ENCODE measurements at places on chromosomes 4 and X.

DNA sequence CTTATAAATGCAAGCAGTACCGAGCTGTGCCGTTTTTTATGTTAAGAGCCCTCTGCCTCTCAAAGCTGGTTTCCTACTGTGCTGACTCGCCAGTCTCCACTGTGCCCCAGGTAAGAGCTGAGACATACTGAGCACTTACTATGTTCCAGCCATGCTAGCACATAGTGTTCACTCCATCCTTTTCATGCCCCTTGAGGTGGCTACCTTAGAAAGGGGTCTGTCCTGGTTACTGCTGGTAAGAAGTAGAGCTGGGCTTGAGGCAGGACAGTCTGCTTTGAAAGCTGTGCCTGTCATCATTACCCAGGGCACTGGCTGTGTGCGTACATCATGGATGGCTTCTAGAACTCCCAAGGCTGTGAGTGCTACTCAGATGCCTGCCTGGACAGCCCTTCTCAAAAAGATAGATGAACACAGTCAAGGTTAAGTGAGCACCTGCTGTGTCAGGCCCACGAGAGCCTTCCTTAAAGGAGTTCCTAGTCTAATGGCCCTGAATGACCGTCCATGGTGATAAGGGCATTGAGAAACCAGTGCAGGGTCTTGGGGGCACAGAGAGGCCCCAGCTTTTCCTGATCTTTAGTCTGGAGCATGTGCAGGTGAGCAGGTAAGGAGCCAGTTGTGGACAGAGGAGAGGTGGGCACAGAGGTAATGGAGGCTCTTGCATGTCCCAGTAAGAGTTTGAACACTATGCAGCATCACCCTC lies 1.6 kb downstream of the STK32B start:
- no peak for DNase-seq

GRCh38 chr4:111028795-111029194 lies 405.9 kb upstream of the PITX2 start:
- DNase-seq: no peak

DNA sequence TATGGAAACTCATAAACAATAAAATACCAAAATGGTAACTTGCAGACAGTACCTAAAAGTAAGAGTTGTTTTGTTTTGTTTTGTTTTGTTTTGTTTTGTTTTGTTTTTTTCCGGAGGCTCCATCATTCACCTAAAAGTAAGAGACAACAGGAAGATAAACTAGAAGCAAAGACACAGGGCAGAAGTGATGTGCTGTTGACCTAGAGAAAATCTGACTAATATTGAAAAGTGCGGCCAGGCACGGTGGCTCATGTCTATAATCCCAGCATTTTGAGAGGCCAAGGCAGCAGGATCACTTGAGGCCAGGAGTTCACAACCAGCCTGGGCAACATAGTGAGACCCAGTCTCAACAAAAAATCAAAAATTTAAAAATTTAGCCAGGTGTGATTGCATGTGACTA lies 5.6 kb upstream of the CENPC start:
- no peak for DNase-seq

DNA sequence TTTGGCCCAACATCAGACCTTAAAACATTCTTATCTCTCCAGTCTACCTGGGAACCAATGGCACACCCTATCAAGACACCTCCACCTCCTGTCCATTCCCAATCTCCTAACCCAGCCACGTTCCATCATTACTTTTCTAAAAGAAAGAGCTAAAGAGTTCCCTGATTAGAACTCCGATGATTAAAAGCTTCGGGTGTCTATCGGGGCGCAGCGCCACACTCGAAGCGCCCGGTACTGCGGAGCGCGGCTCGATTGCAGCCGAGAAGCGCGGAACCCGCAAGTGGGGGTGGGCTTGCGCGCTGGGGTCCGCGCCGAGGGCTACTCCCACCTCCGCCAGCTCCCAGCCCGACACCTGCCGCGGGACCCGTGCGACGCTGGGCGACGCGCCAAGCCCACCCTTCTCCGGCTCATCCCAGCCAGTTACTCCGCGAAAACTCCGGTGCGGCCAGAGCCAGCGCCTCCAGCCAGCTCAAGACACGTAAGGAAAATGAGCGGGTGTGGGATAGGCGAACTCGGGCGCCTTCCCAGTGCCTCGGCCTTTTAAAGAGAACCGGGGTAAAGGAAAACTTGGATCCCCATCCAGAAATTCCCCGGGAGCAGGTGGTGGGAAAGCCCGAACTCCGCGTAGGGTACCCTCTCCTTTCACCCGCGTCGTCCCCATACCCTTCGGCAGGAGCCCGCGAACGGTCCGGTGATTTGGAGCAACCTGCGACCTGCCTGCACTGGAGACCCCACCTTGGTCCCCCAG lies 593 bp downstream of the NPY1R start:
- DNase-seq: no peak

DNA sequence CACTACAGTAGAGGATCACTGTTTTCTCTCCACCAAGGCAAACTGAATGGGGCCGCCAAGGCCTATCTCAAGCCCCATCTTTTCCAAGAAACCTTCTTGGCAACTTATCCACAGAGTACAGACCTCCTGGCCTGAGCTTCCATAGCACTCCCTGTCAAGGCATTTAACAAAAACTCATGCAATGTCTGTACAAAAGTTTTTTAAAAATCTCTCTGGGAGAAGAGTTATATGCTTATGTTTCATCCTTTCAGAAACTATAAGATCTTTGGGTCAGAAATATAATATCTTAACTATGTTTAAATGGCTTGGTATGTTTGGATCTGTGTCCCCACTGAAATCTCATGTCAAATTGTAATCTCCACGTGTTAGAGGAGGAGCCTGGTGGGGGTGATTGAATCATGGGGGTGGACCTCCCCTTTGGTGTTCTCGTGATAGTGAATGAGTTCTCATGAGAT lies 13.6 kb downstream of the ADAMTS3 start:
- DNase-seq: no peak

DNA sequence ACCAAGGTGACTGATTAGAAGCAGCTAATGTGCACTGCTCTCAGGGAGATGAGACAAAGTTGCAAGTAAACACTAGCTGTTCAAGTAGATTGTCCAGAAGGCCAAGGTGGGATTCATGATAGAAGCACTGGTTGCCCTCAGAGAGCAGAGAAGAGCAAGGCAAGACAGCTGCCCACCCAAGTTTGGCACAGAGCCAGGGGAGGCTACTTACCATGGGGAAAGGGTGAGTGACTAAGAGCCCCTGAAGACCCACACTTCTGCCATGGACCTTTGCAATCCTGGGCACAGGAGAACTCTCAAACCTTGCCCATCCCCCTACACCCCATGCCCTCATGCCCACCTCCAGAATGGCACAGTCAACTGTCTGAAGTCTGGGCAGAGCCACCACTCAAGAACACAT lies 68.3 kb downstream of the SPIN4 start:
- no peak for DNase-seq

DNA sequence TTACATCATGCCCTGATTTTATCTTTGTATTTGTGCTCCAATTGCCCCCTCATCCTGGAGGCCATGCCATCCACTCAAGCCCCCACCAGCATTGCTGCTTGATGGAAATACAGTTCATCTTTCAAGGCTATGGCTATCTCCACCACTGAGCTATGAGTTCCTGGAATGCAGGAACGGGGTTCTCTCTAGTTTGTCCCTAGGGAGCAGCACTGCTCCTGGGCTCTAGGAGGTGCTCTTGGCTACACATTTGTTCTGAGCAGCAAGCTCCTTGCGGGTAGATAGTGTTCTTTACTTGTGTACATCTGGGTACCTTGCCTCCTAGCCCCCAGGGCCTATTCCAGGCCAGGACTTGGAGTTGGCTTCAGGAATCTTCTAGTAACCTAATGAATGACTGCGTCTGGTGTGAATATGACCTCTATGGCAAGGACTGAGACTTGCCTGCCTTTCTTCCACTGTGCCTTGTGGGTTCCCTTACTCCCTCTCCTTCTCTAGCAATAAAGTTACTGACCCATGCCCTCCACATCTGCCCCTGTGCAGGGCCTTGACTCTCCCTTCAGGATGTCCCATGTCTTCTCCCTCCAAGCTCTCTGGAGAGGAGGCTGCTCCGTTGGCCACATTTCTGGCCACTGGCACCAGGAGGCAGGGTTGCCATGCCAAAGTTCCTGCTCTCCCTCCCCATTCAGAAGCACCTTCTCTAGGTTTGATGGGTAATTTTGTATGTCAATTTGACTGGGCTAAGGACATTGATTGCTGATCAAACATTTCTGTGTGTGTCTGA lies 7.6 kb downstream of the CITED1 start:
- DNase-seq: no peak

DNA sequence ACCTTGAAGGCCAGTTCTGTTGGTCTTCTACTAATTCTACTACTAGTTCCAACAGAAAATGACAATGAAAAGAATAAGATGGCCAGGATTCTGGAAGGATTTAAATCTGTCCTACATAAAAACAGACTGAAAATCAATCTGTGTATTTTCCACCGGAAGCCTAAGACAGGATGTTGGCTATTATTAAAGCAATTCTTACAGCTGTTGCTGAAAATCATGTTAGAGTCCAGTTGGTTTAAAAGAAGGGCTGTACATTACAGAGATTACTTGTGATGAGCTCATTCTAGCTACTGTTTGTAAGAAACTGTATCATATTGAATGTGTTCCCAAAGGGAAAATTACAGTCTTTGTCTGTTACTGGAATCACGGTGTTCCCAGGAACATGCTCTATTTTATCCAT lies 54.8 kb upstream of the MAGEB16 start:
- no peak for DNase-seq

GRCh38 chr4:119510395-119511149 lies 118.0 kb downstream of the PDE5A start:
- DNase-seq: no peak

- DNase-seq: no peak
Observed at GRCh38 chr4:111136438-111136837, 513.6 kb upstream of the PITX2 start.

DNA sequence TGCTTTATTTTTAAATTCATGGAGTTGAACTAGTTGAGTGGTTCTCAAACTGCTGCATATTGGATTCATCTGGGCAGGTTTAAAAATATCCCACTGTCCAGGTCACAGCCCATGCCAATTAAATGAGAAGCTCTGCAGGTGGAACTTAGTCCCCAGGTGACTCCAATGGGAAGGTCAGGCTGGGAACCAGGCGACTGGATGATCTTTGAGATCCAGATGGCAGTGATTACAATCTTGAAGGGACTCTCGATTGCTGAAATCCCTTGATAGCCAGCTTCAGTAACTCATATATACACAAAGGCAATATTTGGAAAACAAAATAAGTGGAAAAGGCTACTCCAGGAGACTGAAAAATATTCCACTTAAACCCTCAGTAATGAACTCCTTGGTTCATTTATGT lies 8.1 kb downstream of the ADH1A start:
- DNase-seq: no peak

- no peak for DNase-seq
Observed at GRCh38 chrX:53442322-53442631, 8.1 kb upstream of the HSD17B10 start.

DNA sequence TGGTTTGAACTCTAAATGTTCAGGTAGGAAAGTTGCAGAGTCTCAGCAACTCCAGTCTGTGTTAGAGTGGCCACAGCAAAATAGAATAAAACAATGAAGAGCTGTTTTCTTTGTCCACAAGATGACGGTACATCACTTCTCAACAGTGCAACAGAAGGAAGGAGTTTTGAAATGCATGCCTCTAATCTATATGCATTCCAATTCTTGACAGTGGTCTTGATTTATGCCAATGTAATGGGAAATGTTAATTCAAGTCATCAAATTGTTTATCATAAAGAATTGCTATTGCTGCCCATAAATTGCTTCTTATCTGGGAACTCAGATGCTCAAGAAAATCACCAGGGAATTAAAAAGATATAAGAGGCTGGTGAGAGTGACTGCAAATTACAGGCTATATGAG lies 195.5 kb upstream of the PRPS2 start:
- no peak for DNase-seq

DNA sequence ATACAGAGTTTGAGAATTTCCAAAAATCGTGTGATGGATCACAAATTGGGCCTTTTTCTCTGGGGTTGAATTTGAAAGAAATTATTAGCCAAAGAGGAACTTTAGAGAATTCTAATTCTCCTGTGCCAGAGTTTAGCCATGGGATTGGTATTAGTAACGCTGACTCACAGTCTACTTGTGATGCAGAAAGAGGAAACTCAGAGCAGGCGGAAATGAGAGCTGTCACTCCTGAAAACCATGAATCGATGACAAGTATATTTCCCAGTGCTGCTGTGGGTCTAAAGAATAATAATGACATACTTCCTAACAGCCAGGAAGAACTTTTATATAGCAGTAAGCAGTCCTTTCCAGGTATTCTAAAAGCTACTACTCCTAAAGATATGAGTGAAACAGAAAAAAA lies 64.9 kb downstream of the N4BP2 start:
- no peak for DNase-seq

DNA sequence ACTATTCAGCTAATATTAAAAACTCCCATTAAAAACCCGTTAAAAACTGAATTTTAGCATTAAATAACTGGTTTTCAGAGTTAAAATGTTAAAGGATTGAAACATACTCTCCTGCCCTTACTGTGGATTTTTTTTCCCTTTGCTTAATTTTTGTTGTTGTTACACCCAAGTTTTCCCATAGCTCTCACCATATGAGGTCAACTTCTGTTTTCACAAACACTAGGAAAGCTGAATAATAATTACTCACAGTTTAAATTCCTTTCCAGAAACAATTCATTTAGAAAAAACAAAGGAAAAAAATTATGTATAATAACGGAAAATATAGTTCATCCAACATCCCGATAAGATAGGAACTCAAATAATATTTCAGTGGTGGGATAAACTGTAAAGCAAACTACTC lies 129.0 kb downstream of the PPP3CA start:
- DNase-seq: no peak

DNA sequence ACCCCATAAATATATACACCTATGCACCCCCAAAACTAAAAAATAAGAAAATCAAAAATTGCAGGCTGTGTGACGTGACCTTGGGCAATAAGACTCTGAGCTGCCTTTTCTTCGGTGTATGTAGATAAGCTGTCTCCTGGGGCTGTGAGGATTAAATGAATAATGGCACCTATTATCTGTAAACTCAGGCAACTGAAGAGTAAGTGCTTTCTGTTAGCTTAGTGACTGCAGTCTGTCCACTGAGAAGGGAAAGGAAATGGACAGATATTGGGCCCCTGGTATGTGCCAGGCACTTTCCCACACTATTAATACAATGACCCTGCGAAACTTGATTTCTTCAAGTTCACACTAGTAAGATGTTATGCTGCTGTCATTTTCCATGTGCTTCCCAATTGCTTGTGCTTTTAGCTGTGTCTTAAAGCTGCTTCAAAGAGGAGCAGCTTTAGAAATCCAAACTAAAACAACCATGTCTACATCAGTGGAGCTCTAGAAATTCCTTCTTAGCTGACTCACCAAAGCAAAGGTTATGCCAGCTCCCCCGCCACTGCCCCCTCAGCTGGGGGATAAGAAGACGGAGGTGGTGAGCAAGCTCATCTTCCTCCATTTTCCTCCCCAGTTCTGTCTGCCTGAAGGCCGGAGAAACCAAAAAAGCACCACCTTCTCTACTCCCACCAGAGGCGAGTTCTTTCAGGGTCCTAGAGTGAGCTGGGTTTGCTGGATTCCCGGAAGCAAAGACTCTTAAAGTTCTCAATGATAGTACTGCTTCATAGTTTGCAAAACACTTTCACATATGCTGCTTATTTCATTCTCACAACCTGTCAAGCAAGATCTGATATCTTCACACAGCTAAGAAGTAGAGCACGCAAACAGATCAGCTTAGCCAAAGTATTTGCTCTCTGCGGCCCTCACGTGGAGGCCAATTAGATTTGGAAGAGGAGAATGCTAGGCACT lies 8.8 kb upstream of the DGAT2L6 start:
- no peak for DNase-seq

Data from CD8-positive, alpha-beta T cell (primary cell).